IPS DF 6.9 (cell line): ENCODE measurements at places on chromosomes 2 and 18.

GRCh38 chr18:74412116-74412880, 44.8 kb downstream of the DIPK1C start:
- no peak for DNase-seq

GRCh38 chr2:12155303-12156051, 409.0 kb downstream of the LPIN1 start:
- DNase-seq = no peak

- no peak for DNase-seq
Observed at GRCh38 chr2:70659551-70659950, 105.9 kb upstream of the TGFA start.

DNA sequence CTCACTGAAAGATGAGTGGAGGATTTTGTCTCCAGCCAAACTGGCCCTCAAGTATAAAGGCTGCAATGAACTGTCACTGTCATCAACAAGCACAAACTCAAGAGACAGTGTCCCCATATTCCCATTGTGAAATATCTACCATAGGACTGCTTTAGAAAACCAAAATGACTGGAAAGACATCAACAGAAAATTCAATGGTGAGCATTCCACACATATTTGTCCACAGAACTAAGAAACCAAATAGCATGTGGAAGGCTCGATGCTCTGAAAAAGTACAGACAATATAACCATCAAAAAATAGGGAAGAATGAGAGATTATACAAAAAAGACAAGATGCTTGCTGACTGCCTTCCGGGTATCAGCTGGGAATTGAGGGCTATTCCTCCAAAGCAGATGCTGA, 37.6 kb downstream of the TGFBRAP1 start:
- no peak for DNase-seq

DNA sequence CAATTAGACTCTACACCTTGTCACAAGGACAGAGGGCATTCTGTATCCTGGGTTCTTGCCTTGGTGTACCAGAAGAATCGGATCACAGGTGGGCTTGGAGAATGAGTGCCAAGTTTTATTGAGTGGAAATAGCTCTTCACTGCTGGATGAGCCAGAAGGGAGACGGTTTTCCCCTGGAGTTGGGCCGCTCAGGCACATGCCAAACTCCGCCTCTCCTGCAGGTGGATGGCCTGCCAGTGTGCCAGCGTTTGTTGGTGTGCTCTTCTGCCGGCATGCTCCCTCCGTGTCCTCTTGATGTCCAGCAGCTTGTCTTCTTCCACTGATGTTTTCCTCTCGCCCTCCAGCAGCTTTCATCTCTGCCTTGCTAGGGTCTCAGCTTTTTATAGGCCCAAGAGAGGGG, 115.5 kb upstream of the RAB27B start:
- DNase-seq = no peak

GRCh38 chr18:9337873-9338272, 3.3 kb downstream of the TWSG1 start:
- no peak for DNase-seq

- DNase-seq = peak; percentile 33
Observed at GRCh38 chr2:190216829-190217228, 102.8 kb downstream of the HIBCH start.

GRCh38 chr2:229752970-229753729, 38.8 kb upstream of the DNER start:
- DNase-seq = no peak

GRCh38 chr18:42474577-42474976, 519.5 kb downstream of the PIK3C3 start:
- no peak for DNase-seq

DNA sequence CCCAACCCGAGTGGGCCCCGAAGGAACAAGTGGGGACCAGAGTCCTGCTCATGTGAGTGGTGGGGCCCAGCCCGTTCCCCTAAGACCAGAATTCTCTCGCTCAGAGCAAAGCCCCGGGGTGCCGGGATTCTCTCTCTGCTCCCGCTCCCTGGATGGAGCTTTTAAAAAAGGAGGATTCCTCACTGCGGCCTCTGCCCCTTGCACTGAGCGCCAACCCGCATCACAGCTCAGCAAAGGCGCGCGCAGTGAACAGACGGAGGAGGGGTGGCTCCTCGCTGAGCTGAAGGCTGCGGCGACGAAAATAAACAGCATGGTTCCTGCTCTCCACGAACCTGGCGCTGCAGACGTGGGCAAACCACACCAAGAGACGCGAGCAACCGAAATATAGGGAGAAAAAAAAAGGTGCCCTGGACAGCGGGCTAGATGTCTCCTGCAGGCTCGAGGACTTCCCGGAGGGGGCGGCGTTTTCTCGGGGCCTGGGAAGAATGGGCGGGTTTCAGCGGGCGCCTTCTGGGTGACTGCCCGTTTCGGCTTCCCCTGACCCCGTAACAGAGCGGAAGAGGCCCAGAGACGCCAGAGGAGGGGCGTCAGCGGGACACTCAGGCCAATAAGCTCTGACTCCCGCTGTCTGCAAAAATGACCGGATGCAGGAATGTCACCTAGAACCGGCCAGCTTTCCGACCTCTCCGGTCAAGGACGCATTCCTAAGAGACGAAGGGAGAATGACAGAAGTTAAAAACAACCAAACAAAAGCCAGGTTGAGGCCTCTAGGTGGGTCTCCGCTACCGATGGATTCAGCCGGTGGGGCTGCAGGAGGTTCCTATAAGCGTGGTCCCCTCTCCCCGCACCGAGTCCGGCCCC, 819 bp upstream of the KLF11 start:
- no peak for DNase-seq

GRCh38 chr2:238761868-238762267, 86.0 kb upstream of the TWIST2 start:
- DNase-seq = no peak
